ENCODE measurements at places on chromosomes 7 and 10.

DNA sequence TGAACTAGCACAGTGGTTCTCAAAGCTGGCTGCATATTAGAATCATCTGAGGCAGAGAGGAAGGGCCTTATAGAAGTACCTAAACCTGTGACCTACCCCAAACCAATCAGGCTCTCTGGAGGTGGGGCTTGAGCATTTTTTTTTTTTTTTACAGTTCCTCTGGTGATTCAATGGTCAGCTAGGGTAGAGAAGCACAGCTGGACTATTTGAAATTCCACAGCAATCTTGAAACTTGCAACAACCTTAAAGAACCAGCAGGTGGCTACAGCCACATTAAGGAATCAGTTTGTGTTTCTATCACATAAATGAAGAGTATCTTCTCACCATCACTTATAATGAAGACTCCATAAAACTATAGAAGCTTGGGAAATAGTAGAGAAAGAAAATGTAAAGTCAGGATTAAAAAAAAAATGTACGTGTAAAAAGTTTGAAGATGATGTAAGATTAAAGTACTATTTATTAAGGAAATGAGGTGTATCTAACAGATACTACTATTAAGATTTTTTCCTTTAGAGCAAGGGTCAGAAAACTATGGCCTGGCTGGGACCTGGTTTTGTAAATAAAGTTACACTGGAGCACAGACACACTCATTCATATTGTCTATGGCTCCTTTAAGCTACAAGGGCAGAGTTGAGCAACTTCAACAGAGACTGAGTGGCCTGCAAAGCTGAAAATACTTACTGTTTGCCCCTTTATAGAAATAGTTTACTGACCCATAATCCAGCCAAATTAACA is 3.8 kb downstream of the RTKN2 start:
- no peak for DNase-seq

GRCh38 chr10:20247891-20248708 is 431.9 kb downstream of the PLXDC2 start:
- DNase-seq = no peak

DNA sequence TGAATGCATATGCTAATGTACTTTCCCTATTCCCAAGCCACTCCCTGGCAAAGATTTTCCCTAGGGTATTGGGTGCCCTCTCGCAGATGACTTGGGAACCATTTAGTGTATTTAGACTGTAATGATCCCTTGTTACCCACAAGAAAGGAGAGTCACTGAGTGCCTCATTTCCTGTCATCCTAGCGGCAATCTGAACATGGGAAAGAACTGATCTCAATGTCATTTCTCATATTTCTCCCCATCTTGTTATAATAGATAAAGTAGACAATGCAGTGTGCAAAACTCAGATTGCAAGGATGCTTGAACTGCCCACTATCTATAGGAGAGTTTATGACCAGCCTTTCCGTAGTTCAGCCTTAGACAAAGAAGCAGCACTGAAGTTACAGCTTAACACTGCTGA is 123.3 kb downstream of the MICU1 start:
- DNase-seq = no peak

DNA sequence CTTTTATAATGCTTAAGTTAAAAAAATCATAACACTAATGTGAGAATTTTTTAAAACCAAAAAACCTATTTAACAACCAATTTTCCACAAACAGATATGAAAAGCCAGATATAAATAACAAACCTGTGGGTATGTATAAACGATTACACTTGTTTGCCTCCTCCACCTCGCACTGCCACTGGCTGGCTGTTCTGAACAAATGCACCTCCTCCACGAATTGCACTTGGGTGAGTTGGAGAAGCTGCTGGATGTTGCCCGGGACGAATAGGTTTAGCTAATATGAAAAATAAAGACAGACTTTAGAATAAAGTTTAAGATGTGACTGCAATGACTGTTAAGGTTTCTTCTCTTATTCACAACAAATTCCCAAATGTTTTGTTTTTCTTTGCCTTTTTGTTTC is 40.8 kb downstream of the KIF5B start:
- no peak for DNase-seq

- DNase-seq = no peak
Measured at GRCh38 chr10:131898713-131899112, 2.1 kb upstream of the PPP2R2D start.

- DNase-seq = no peak
Measured at GRCh38 chr10:128048819-128049210, 77.4 kb downstream of the MKI67 start.

DNA sequence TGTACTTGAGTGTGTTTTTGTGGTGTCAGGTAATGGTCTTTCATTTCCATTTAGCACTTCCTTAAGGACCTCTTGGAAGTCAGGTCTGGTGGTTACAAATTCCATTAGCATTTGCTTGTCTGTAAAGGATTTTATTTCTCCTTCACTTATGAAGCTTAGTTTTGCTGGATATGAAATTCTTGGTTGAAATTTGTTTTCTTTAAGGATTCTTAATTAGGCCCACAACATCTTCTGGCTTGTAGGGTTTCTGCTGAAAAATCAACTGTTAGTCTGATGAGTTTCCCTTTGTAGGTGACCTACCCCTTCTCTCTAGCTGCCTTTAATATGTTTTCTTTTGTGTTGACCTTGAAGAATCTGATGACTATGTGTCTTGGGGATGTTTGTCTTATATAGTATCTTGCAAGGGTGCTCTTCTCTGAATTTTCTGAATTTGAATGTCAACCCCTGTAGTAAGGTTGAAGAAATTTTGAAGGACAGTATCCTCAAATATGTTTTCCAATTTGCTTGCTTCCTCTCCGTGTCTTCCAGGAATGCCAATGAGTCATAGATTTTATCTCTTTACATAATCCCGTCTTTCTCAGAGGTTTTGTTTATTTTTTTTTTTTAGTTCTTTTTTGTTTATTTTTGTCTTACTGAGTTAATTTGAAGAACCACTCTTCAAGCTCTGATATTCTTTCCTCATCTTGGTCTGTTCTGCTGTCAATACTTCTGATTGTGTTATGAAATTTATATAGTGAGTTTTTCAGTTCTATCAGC is 70.2 kb downstream of the SLC39A12 start:
- no peak for DNase-seq

- DNase-seq = no peak
Measured at GRCh38 chr10:16182144-16182543, 254.7 kb upstream of the PTER start.

DNA sequence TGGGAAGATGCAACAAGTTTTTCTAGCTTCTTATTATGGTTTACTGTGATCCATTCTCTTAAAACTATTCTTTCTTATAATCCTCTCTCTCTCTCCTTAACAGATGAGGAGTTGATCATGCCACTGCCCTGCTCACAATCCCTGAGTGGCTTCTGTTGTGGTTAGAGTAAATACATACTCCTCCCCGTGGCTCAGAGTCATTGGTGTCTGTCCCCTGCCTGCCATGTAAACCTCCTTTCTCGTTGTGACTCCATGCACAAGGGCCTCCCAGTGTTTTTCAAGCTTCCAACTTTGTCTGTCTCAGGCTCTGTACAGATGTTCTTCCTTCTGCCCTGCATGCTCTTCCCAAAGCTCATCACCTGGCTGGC is 20.4 kb downstream of the CCNY start:
- no peak for DNase-seq

DNA sequence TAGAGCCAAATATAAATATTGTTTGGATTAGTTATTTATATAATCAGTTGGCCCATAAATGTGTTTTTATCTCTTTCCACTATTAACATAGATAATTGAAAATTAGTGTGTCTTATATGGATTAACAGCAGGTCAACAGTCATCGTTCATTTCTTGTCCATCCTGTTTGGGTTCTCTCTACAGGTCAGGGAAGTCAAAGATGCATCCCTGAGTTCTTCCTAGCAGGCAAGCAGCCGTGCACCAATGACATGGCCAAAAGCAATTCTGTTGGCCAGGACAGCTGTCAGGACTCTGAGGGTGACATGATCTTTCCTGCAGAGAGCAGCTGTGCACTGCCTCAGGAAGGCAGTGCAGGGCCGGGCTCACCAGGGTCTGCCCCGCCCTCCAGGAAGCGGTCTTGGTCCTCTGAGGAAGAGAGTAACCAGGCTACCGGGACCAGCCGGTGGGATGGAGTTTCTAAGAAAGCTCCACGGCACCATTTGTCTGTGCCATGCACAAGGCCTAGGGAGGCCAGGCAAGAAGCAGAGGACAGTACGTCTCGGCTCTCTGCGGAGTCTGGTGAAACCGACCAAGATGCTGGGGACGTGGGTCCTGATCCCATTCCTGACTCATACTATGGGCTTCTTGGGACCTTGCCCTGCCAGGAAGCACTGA is 15.9 kb downstream of the FBH1 start:
- DNase-seq = no peak

DNA sequence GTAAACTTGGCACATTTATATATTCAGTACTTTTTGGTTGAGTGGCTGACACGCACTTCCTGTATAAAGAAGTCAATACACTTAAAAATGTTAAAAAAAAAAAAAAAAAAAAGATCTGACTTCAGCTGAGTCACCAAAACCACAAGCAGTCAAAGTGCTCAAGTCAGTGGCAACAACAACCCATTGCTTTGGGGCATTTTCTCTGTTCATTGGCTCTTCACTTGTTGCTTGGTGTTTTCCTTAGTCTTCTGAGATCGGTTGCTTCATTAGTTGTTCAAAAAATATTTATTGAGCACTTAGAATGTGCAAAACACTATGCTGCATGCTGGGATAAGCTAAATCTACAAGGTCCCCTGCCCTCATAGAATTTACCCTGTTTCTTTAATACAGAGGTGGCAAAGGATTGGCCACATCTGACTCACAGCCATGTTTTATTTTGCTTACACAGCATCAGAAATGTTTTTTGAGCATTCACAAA is 63.7 kb downstream of the ZNRF2 start:
- no peak for DNase-seq

- no peak for DNase-seq
Measured at GRCh38 chr7:77321300-77321699, 94.8 kb downstream of the GSAP start.

DNA sequence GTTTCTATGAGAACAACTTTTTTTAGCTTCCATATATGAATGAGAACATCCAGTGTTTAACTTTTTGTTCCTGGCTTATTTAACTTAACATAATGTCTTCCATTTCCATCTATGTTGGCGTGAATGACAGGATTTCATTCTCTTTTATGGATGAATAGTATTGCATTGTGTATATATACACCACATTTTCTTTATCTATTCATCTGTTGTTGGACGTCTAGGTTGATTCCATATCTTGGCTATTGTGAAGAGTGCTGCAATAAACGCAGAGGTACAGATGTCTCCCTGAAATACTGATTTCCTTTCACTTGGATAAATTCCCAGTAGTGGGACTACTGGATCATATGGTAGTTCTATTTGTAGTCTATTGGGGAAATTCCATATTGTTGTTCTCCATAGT is 44.3 kb upstream of the MAGI2 start:
- DNase-seq = no peak

- no peak for DNase-seq
Measured at GRCh38 chr7:5591278-5591874, 167.7 kb upstream of the TNRC18 start.

DNA sequence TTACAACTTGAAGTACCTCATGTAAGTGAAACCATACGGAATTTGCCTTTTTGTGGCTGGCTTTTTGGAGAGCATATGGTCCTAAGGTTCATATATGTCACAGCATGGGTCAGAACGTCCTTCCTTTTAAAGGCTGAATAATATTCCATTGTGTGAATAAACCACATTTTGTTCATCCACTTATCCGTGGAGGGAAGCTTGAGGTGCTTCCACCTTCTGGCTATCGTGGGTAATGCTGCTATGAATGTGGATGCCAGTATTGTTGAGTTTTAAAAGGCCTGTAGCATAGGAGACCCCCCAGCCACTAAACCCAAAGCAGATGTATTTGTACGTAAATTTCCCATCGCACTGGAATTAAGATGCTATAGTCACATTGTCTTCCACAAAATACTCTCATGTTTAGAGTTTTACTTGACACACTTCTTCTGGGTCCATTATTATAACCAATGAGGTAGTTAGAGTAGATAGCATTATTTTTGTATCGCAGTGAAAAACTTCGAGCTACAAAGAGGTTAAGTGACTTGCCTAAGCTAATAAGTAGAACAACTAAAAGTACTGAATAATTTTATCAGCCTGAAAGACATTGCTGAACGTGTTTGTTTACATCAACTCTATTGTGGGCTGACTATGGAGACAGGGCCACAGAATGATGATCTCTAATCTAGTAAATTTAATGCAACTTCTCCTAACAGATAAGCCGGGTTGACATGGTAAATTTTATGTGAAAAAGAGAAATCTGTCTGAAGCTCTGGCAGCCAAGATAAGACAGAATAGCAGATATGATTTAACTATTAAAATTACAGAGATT is 183.0 kb upstream of the CTBP2 start:
- no peak for DNase-seq

DNA sequence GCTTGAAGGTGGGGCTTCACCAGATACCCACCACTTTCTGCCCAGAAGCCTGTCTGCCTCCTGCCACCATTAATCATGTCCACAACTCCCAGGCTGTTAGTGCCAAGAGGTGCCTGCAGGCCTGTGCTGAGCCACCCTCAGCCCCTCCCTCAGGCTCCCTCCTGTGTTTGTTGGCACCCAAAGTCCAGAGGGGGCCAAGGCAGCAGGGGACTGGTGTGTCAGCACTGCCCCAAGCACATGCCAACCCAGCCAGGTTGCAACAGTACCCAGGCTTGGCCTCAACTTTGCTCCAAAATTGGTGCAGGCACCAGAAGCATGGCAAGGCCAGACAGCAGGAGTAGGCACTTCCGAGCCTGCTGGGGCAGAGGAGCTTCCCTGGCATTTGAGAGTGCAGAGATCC is 111.3 kb downstream of the HPSE2 start:
- DNase-seq = no peak

- DNase-seq = no peak
Measured at GRCh38 chr7:88429382-88429781, 122.7 kb upstream of the STEAP4 start.

DNA sequence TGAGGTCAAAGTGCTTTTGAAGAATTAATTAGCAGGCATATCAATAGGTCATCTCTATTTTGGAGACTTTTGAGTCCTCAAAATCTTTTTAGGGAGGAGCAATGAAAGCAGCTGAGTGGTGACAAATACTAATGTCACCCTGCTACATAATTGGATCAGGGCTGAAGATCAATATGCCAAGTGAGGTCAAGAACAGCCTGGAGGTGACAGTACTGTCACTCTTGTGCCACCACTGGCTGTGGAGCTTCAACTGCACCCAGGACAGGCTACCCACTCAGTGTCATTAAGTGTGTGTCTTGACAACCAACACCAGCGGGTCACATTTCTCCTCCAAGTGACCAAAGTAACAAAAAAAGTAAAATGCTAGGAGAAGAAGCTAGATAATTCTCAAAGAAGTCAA is 167.8 kb downstream of the DOCK4 start:
- no peak for DNase-seq

Data from omental fat pad (tissue), 4 donors.